ENCODE measurements at places on chromosomes 1 and 21.
A peak's percentile ranks its signal among the peaks of the same experiment; 100 is the strongest.

DNA sequence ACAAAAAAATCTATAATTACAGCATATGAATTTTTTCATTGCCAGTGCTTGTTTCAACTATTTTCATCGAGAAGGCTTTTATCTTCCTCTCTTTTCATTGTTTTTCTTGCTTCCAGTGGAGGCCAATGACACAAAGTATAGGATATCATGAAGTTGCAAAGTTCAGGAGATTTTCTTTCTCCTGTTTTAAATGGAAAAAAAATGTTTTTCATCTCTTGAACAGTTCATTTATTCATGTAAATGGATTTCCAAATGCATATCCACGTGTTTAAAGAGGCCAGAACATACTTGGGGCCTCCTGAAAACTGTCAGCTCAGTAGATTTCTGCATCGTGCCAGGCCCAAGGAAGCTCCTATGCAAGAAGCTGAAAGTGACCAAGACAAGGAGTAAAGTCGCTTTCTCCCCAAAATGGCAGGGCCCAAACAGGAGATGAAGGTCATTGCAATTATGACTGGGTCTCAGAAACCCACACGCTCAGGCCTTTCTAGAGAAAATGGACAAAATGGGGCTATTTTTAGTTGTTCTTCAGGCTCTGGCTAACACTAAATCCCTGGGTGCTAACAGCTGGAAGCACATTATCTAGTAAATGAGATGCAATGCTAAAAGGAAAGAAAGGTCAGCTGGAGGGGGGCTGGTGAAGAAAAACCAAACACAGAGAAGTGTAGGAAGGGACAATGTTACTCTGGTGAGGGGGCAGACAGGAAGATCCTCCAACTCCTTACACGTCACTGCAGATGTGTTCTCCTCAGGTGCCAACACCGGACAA, 136.9 kb upstream of the C8B start:
- no peaks in the 10 kb centered on the region for H3K27me3 ChIP-seq
- no peaks in the 10 kb centered on the region for H3K36me3 ChIP-seq
- no peak for DNase-seq

- no peaks in the 10 kb centered on the region for H3K4me1 ChIP-seq
- H3K36me3 ChIP-seq: no peaks in the 10 kb centered on the region
- DNase-seq: no peak
- no peaks in the 10 kb centered on the region for H3K27me3 ChIP-seq
These were observed 574.6 kb downstream of the LMO4 start for GRCh38 chr1:87903242-87903641.

DNA sequence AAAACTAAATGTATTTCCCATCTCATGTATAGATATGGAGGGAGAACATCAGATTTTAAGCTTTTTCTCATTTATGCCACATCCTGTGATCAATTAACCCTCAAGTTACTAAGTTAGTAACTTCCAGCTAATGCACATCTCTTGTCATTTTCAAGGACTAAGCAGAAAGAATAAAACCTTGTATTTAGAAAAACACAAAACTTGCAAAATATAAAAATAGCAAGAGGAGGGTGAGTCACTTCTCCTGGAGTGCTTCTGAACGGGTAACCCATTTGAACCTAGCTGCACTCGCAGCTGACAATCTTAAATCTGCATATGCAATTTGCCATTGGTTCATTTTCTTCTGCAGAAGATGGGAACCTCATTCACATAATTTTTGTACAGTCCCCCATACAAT, 500.5 kb downstream of the SETD4 start:
- H3K27me3 ChIP-seq: no peaks in the 10 kb centered on the region
- DNase-seq: no peak

GRCh38 chr1:39625009-39625408, 14.4 kb downstream of the HEYL start:
- H3K4me1 ChIP-seq: no peaks in the 10 kb centered on the region
- no peak overlapping the region for H3K4me3 ChIP-seq
- H3K27me3 ChIP-seq: no peaks in the 10 kb centered on the region
- H3K27ac ChIP-seq: no peak overlapping the region
- no peaks in the 10 kb centered on the region for H3K36me3 ChIP-seq

DNA sequence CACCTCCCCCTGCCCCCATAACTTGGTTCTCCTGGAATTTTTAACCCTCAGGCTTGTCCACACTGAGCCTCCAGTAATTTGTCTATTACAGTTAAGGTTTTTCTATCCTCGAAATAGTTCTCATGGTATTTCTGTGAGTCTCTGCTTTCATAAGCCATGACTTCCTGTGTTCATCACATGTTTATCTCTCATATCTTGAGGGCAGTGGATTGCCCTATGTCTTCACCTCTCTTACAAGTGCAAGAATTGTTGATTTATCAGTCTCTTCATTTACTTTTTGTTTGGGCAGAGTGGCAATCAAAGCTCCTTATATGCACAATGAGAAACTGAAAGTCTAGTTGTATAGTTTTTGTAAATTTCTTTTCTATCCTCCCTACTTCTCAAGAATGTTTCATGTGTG, 328.4 kb downstream of the PLA2G4A start:
- H3K4me3 ChIP-seq: no peak overlapping the region
- H3K27me3 ChIP-seq: no peaks in the 10 kb centered on the region
- H3K27ac ChIP-seq: peak overlapping the region; percentile 11

DNA sequence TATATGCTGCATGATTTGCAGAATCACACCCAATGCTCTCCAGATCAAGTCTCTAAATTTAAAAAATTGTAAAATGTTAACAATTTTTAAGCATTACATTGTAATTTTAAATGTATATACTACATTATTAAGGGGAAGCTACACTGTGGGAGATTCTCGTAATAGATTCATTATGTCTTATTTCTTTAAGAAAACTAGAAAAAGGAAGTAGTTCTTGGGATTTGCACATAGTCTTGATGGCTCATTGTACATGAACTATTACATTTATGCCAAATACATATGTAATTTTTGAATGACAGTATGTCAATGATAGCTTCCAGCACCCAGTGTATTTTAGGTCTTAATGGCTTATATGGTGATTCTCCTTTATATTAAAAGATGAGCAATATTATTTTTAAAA, 250.3 kb downstream of the PTPRC start:
- DNase-seq: no peak
- H3K36me3 ChIP-seq: no peaks in the 10 kb centered on the region
- H3K27me3 ChIP-seq: no peaks in the 10 kb centered on the region
- no peak overlapping the region for H3K4me3 ChIP-seq
- H3K4me1 ChIP-seq: no peaks in the 10 kb centered on the region
- no peak overlapping the region for H3K27ac ChIP-seq

GRCh38 chr1:245260110-245260882, 105.5 kb downstream of the KIF26B start:
- no peak for DNase-seq
- no peak overlapping the region for H3K27ac ChIP-seq
- H3K36me3 ChIP-seq: no peaks in the 10 kb centered on the region
- no peaks in the 10 kb centered on the region for H3K27me3 ChIP-seq
- H3K4me1 ChIP-seq: peaks cover 9% of the 10 kb centered on the region

GRCh38 chr1:15081102-15081501, 72.4 kb upstream of the TMEM51 start:
- no peak for DNase-seq
- no peak overlapping the region for H3K4me3 ChIP-seq
- H3K4me1 ChIP-seq: peaks cover 36% of the 10 kb centered on the region
- no peaks in the 10 kb centered on the region for H3K36me3 ChIP-seq

DNA sequence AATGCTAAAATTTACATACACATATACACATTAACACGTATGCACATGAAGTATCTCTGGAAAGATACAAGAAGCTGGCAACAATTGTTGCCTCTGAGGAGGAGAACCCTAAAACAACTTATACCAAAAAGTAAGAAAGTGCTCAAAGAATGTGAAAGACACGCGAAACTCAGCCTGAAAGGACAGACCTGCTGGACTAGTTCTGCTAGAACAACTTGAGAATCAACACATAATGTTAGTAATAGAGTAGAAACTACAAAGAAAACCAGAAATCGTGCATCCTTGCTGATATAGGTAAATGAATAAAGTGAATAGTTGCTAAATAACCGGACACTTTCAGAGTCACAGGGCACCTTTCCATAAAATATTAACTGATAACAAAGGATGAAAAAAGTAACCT, 242.5 kb downstream of the RERE start:
- no peak overlapping the region for H3K4me3 ChIP-seq
- H3K27ac ChIP-seq: no peak overlapping the region
- no peaks in the 10 kb centered on the region for H3K4me1 ChIP-seq
- H3K36me3 ChIP-seq: no peaks in the 10 kb centered on the region

DNA sequence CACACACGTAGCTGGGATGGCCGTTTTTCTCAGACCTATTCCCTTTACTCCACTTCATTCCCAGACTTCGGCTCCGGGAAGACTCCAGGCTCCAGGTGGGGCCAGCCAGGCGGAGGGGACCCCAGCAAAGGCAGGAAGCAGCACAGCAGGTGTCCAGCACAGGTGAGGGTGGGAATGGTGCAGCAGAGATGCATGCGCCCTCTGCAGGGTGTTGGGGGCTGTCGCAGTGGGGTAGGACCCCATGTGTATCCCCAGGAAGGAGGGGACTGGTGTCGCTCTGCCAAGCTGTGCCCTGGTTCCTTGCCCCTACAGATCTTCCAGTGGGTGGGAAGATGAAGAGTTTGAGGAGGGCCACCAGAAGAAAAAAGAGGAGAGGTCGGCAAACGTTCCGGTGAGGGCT, 5.3 kb downstream of the TTC24 start:
- no peak overlapping the region for H3K4me3 ChIP-seq
- no peak for DNase-seq
- no peaks in the 10 kb centered on the region for H3K27me3 ChIP-seq
- peaks cover 32% of the 10 kb centered on the region for H3K4me1 ChIP-seq
- no peak overlapping the region for H3K27ac ChIP-seq

DNA sequence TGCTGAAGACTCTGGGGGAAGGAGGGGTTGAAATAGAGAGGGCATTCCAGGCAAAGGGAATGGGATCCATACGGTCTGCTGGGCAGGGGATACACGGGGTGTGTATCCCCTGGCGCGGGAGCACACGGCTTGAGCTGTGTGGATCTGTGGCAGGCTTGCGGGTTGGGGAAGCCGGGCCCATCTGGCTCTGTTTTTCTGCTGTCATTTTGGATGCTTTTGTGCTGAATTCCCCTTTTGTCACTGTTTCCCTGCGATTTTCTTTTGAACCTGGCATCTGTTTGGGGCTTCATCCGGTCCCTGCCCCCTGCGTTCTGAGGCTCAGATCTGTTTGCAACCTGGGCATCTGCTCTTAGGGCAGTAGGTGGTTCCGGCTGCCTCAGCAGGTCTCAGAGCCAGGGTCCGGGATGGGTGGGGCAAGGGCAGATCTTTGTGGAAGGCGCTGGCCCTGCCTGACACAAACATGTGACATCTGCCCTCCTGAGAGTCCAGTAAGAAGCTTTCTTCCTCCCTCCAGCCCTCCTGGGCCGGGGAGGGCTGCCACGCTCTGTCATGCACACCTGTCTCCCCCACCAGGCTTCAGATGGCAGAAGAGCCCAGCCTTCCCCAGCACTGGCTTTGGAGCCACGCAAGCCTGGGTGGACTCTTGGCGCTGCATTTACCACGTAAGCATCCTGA, 84.0 kb downstream of the IGSF21 start:
- H3K4me1 ChIP-seq: no peaks in the 10 kb centered on the region
- DNase-seq: no peak
- H3K4me3 ChIP-seq: no peak overlapping the region
- no peak overlapping the region for H3K27ac ChIP-seq
- H3K36me3 ChIP-seq: no peaks in the 10 kb centered on the region
- no peaks in the 10 kb centered on the region for H3K27me3 ChIP-seq

GRCh38 chr21:46208761-46209721, 19.5 kb downstream of the LSS start:
- DNase-seq: no peak
- no peaks in the 10 kb centered on the region for H3K4me1 ChIP-seq
- peaks cover 13% of the 10 kb centered on the region for H3K36me3 ChIP-seq
- no peak overlapping the region for H3K4me3 ChIP-seq

GRCh38 chr1:58812468-58812867, 28.6 kb upstream of the JUN start:
- H3K4me3 ChIP-seq: no peak overlapping the region
- no peaks in the 10 kb centered on the region for H3K36me3 ChIP-seq
- peaks cover 47% of the 10 kb centered on the region for H3K4me1 ChIP-seq
- no peak for DNase-seq
- peak overlapping the region; percentile 49 for H3K27ac ChIP-seq

DNA sequence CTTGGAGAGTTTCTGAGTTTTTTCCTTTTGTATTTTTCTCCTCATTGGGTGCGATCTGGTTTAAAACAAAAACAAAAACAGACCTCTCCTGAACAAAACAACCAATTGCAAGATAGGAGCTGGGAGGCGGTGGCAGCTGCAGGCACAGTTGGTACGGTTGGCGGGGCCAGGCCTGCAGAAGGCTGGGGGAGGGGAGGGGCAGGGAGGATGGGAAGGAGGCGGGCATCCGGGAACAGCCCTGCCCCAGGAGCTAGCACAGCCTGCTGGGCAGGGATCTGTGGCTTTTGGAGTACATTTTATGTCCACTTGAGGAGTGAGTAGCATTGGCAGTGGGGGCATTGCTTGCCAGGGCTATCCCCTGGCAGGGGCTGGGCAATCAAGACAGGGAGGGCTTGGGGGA, 5.2 kb downstream of the CAPN9 start:
- no peaks in the 10 kb centered on the region for H3K36me3 ChIP-seq
- DNase-seq: no peak
- no peaks in the 10 kb centered on the region for H3K4me1 ChIP-seq
- H3K27ac ChIP-seq: no peak overlapping the region
- H3K4me3 ChIP-seq: no peak overlapping the region

- H3K27ac ChIP-seq: no peak overlapping the region
- DNase-seq: no peak
- no peak overlapping the region for H3K4me3 ChIP-seq
- no peaks in the 10 kb centered on the region for H3K27me3 ChIP-seq
These were observed 31.4 kb upstream of the TMEM61 start for GRCh38 chr1:54949053-54949452.

DNA sequence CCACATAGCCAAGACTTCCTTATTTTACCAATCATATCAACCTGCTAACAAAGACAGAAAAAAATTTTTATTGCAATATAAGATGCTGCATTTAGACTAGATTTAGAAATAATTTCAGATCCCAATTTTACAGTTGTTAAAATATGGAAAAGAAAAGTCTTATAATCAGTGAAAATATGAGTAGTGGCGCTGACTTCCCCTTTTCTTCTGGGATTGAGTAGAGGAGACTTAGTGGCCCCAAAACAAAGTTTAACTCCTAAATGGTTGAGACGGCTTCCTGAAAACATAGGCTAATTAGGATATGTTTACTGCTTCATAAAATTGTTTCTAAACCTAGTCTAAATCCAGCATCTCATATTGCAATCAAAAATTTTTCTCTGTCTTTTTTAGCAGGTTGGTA, 68.4 kb downstream of the RAB3GAP2 start:
- H3K27ac ChIP-seq: no peak overlapping the region
- no peak for DNase-seq
- no peak overlapping the region for H3K4me3 ChIP-seq
- H3K4me1 ChIP-seq: no peaks in the 10 kb centered on the region

All from natural killer cell (primary cell).